ENCODE measurements at places on chromosomes 5 and 9.

DNA sequence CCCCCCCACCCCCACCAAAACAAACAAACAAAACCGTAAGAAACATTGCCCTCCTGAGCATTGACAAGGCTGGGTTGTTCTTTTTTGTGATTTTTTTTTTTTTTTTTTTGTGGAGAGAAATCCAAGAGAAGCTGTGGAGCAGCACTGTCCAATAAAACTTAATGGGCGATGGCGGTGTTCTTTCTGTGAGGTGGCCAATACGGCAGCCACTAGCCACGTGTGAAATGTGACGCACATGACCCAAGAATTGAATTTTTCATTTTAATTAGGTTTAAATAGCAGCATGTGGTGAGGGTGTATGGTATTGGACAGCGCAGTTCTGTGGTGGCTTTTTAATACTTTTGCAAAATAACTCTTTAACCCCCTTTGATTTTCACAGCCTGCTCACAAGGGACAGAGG is 251.1 kb downstream of the PDZD2 start:
- no peak for DNase-seq

GRCh38 chr9:132099741-132100407 is 20.2 kb upstream of the MED27 start:
- DNase-seq = no peak

DNA sequence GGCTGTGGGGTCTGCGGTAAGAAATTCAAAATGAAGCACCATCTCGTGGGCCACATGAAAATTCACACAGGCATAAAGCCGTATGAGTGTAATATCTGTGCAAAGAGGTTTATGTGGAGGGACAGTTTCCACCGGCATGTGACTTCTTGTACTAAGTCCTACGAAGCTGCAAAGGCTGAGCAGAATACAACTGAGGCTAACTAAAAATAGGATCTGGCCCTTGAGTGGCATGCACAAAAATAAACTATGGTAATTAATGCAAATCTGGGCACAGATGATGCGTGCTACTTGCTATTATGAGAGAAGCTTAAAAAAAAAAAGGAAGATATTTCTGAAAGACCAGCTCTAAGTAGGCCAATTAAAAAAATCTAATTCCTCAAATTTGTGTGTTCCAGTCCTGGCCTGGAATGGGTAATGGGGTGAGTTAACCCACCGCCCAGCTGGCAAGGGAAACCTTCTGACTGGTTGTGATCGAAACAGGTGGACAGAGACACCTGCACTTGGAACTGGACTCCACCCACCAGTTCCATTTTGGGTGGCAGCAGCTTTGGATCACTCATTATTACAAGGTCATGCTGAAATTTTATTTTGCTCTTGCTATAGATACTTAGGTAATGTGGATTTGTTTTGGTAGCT is 26.6 kb upstream of the ZBTB34 start:
- DNase-seq = no peak

DNA sequence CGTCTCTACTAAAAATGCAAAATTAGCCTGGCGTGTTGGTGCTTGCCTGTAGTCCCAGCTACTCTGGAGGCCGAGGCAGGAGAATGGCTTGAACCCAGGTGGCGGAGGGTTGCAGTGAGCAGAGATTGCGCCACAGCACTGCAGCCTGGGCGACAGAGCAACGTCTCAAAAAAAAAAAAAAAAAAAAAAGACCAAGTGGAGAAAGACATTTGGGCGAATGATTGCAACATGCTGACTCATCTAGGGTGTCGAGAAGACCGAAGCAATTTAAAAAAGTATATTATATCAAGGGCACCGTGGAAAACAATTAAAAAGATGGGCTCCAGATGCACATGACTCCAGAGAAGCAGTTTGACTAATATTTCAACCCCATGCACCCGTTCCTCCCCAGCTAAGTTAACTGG is 9.2 kb downstream of the KLF4 start:
- DNase-seq = no peak

GRCh38 chr5:111116550-111116949 is 24.4 kb downstream of the WDR36 start:
- no peak for DNase-seq

DNA sequence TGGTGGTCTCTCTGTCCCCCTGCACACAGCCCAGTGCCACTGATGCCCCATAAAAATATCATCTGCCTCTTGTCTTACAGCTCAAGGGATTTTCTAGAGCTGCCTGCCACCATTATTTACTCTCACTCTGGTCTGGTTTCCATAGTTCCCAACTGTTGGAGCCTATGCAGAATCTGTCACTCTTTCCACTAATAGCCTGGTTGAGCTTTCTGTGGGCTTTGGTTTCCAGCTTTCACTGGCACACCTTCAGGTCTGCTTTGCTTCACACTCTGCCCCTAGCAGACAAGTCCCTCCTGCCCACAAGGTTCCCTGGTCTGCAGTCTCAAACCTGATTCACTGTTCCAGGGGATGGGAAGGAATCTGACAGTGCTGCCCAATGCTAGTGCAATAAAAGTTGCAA is 103.0 kb upstream of the FTMT start:
- DNase-seq = no peak

DNA sequence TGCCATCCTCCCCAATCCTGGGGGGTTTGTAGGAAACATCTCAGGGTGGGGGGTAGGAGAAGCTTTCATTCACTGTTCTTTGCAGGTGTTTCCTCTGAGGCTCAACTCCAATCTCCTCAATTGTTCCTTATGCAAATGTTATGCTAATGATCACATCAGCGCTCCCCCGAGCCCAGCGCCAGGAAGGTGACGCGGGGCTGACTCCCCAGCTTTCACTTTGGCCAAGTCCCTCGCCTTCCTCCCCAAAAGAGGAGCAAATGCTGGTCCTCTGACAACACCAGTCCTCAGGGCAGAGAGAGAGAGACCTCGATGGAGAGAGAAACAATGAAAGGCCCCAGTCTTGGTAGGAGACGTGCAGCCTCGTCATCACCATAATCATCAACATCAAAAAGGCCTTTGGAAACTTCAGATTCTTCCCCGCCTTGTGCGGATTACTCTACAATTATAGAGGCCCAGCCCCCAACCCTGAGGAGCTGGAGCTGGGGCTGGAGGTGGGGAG is 39.1 kb downstream of the PCDH1 start:
- DNase-seq = no peak

DNA sequence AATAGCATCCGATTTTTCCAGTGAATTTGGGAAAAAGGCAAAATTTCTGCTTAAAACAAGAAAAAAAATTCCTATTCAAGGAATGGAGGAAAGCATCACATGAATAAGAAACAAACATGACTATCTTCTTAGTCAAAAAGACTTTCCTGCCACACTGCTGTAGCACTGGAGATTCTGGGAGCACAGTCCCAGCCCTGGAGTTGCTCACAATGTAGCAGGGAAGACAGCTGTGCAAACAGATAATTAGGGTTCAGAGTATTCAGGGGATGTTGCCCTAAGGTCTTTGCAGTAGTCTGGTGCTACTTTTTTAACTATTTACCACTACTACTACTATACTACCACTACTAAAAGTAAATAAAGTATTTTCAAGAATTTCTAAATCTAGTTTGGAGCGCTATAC is 86.5 kb downstream of the BNC2 start:
- DNase-seq = no peak

DNA sequence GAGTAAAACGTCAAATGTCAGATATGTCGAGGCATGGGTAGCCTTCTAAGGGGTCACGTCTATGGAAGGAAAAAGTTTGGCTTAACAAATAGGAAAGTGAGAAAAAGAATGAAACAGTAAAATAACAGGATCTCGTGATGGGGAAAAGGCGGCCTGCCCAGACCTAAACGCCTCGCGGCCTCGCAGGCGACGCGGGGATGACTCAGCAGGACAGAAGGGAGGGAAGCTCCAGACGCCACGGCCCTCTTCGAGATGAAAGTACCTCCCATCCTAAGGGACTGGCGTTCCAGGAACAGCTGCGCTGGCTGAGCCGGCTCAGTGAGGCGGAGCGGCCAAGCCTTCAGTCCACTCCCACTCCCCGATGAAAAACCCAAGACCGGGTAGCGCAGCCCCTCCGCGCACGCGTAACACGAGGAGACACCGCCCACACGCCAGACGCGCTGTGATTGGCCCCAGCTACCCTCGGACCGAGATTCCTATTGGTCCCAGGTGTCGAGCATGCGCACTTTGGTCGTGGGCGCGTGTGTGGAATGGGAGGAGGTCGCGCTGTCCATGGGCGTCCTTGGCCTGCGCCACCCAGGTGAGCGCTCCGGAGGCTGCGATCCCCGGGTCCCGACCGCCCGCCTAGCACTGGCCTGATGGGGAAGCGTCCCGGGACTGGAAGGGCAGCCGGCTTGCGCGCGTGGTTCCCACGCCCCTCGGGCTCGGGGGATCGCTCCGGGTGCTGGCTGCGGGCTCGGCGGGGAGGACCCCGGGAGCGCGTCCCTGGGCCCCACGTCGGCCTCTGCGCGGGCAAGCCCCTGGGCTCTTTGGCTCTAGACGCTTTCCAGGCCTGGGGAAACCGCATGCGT is 588.5 kb downstream of the MTRR start:
- peak; percentile 67 for DNase-seq

DNA sequence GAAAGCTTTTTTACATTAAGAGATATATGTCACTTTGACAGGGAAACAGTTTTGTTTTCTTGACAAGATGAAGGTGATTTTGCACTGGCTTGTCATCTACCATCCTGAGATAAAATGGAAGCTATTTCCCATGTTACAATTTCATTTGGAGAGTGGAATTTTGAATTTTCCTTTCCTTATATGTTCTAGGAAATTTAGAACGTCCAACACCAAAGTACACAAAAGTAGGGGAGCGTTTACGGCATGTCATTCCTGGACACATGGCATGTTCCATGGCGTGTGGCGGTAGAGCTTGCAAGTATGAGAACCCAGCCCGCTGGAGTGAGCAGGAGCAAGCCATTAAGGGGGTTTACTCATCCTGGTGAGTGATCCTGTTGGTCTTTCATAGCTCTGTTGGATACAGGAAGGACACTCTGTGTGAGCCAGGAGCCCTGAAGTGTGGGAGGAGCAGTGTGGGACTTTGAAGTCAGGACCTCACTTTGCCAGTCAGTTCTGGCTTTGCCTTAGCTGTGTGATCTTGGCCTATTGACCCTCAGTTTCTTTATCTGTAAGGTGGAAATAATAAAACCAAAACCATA is 887 bp downstream of the PTPDC1 start:
- DNase-seq = no peak

DNA sequence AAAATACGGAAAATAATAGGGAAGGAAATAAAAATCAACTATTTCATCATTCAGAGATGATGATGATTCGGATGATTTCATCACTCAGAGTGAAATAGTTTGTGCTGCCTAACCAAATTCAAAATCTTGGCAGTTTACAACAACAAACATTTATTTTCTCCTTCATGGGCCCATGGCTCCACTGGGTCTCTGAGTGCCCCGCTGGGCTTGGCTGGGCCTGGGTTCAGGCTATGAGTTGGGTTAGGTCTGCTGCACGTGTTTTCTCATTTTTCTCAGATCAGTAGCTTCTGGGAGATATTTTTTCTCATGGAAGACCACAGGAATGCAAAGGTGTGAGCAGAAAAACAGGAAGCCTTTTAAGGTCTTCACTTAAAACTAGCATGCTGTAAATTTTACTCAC is 24.0 kb upstream of the F2RL1 start:
- no peak for DNase-seq

DNA sequence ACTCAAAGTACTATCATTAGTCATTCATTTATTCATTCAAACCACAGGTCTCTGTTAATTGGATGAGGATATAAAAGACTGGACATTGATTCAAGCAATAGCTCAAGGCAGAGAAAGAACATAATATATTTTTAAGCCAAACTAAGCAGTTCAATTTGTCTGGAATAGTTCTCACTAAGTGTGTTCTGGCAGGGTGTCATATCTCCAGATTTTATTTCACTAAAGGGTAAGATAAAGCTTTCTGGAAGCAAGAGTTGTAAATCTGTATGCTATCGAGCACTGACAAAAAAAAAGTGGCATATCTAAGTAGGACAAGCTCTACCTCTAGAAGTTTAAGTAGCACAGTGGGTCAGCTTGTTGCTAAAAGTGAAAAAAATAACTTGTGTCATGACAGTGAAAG is 375.6 kb downstream of the TUSC1 start:
- DNase-seq = no peak

DNA sequence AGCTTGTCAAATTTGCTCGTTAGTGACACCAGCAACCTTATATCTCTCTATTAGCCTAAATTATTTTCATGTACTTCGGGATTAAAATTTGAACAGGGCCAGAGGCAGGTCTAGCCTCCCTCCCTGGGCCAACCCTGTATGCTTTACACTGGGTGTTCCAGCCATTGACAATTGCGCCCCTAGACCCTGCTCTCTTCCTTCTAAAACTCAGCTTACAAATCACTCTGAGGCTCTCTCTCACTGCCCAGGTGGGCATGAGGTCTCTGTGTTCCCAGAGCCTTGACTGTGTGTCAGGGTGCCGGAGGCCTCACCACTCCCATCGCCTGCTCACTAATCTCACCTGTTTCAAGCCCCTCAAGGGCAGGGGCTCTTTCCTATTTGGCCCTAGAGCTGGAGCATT is 6.4 kb upstream of the CFAP90 start:
- no peak for DNase-seq

DNA sequence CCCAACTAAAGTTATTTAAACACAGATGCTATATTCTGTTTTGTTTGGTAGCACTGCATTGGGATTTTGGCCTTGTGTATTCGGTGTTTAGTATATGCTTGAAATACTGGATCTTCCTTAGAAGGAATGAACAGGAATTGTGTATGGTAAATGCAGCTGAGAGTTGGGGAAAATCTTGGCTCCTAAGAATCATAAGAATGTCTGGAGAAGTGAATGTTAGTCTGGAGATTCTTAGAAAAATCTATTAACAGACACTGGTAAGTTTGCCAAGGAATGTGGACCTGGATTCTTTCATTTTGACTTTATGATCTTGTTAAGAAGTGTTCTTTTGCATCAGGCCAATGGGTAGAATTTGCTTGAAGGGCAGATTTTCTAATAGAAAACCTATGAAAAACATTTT is 38.9 kb downstream of the SNX30 start:
- no peak for DNase-seq

GRCh38 chr9:86185872-86186271 is 73.6 kb downstream of the C9orf153 start:
- no peak for DNase-seq

DNA sequence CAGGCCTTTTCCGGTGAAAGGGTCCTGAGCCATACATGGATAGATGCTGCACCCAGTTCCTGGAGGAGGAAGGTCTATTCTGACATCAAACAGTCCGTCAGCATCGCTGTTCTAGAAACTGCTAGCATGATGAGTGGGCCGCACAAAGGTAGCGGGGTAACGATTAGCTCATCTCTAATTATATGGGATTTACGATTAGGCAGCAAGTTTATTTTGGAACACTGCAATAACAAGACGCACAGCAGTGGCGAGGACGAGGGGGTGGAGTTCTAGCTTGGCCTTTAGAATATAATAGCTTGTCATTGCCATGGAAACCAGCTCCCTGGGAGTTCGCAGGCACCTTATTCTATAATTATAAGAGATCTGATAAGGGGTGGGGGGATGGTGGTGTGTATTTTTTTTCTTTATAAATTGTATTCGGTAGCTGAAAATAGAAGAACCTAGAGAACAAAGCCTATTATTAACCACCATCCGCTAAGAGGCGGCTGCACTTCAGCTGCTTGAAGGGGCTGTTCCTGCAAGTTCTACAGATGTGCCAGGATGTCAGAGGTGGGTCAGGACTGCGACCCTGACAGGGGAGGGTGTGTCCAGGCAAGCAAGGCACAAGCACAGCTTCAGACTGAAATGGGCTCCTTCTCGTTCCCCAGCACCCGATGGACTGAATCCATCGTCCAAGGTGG is 311.0 kb downstream of the AGTPBP1 start:
- DNase-seq = no peak

GRCh38 chr5:110977915-110978314 is 93.6 kb upstream of the TSLP start:
- DNase-seq = no peak

All from stimulated activated CD4-positive, alpha-beta T cell treated with anti-CD3 and anti-CD28 coated beads, Interleukin-15, amount 100 ng/mL, for 1 hour (primary cell).